ENCODE measurements at places on chromosomes 3 and 15.
A peak's percentile ranks its signal among the peaks of the same experiment; 100 is the strongest.

- no peaks in the 10 kb centered on the region for H3K36me3 ChIP-seq
- H3K4me3 ChIP-seq, result no peak overlapping the region
- no peaks in the 10 kb centered on the region for H3K27me3 ChIP-seq
- peak overlapping the region; percentile 17 for H3K27ac ChIP-seq
These were observed 127.2 kb upstream of the STT3B start for GRCh38 chr3:31405515-31405914.

GRCh38 chr3:88032245-88032644 is 26.6 kb downstream of the CGGBP1 start:
- no peaks in the 10 kb centered on the region for H3K36me3 ChIP-seq
- no peak overlapping the region for H3K27ac ChIP-seq
- peaks cover 12% of the 10 kb centered on the region for H3K4me1 ChIP-seq
- no peak for DNase-seq

DNA sequence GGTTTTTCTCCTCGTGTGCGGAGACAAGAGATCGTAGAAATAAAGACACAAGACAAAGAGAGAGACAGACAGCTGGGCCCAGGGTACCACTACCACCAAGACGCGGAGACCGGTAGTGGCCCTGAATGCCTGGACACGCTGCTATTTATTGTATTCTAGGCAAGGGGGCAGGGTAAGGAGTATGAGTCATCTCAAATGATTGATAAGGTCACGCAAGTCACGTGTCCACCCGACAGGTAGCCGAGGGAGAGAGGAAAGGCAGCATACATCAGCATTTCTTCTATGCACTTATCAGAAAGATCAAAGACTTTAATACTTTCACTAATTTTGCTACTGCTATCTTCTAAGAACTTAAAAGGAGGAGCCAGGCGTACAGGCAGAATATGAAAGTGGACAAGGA is 28.2 kb downstream of the MYL3 start:
- H3K27ac ChIP-seq, result no peak overlapping the region
- no peak overlapping the region for H3K4me3 ChIP-seq
- H3K4me1 ChIP-seq, result peaks cover 16% of the 10 kb centered on the region
- H3K27me3 ChIP-seq, result no peaks in the 10 kb centered on the region
- peaks cover 21% of the 10 kb centered on the region for H3K36me3 ChIP-seq
- no peak for DNase-seq

DNA sequence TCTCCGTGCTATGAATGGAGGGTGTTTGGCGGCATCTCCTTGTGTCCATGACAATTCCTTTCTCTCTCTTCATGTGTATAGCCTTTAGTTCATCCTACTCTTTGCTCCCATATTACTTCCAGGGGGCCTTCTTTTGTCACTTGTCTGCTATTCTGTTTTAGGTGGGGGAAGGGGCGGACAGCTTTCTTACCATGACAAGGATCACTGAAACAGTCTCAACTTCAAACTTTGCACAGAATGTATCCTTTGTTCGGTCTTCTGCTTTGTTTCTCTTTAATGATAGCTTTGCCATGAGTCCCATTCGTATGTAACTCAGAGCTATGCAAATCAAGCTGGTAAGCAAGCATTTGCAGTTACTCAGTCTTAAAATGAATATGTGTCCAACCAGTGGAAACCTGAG is 294.2 kb downstream of the TIGIT start:
- no peaks in the 10 kb centered on the region for H3K36me3 ChIP-seq
- H3K4me3 ChIP-seq, result no peak overlapping the region
- H3K27me3 ChIP-seq, result no peaks in the 10 kb centered on the region

DNA sequence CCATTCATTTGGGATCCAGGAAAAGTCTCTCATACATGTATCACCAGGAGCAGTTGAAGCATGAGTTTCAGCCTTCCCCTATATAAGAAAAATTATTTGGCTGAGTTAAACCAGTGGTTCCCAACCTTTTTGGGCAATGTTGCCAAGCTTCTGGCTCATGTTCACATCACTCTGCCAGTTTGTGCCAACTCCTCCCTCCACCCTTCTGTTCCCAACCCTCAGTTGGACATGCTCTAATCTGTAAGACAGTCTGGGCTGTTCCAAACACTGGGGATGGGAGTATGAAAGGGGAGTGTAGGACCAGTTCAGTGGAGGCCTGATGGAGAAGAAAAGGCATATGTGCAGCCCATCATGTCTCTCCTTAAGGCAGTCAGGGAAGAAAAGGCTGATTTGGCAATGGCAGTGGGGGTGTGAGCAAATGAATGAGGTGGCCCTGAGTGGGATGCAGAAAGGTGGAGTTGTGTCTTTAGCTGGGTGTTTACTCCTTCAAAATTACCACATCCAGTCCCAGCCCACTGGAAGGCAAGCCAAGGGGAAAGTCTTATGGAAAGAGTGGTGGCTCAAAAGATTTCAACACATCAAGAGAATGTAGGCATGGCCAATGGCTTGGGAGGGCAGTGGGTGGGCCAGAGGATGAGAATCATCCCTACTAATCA is 32.0 kb upstream of the PRICKLE2 start:
- no peaks in the 10 kb centered on the region for H3K27me3 ChIP-seq
- H3K4me3 ChIP-seq, result no peak overlapping the region
- H3K4me1 ChIP-seq, result peaks cover 50% of the 10 kb centered on the region
- peaks cover 5% of the 10 kb centered on the region for H3K36me3 ChIP-seq
- no peak overlapping the region for H3K27ac ChIP-seq

DNA sequence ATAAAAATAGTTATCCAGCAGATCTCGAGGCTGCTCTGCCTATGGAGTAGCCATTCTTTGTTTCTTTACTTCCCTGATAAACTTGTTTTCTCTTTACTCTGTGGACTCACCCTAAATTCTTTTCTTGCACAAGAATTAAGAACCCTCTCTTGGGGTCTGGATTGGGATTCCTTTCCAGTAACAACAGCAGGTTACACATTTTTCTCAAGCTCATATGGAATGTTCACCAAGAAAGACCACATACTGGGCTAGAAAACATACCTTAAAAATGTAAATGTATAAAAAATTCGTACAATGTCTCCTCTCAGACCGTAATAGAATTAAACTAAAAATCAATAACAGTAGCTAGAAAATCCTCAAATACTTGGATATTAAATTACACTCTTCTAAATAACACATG is 299.2 kb downstream of the CNTN3 start:
- no peaks in the 10 kb centered on the region for H3K4me1 ChIP-seq
- no peak overlapping the region for H3K4me3 ChIP-seq

DNA sequence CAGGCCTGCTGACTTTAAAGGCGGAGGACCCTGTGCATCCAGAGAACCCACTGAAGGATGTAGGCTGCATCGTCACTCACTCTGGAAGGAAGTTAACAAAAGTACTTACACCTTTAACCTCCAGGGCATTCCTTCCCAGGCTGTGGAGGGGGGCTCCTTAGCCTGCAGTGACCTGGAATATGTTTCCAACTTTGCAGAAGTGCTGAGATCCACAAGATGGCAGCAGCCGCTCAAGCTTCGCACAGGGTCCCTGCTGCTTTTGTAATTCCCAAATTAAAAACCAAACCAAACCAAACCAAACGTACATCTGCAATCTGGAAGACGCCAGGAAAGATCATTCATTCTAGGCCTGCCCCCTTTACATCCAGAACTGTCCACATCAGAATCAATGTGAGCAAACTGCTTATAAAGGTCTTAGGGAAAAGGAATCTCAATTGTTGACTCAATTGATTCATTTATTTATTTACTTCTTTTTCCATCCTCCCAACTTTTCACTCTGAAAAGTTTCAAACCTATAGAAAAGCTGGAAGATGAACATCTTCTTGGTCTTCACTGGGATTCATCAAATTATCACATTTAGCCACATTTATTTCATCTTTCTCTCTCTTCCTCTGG is 70.5 kb upstream of the KLHL25 start:
- H3K27me3 ChIP-seq, result peaks cover 44% of the 10 kb centered on the region
- H3K36me3 ChIP-seq, result no peaks in the 10 kb centered on the region
- no peaks in the 10 kb centered on the region for H3K4me1 ChIP-seq

DNA sequence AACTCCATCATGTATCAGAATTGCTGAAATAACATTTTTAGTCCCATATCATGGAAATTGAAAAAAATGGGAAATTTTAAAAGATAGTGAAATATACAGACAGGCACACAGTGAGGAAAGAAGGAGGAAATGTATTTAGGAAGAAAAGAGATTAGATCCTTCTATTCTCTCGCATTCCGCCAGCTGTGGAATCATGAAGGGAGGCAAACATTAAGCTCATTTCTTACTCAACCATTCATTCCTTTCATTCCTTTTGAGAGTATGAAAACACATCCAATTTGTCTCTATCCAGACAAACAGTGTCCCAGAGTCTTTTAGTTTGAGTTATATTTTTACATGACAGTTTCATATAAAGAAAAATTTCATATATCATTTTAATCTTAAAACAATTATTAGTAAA is 52.5 kb upstream of the KCNMB2 start:
- H3K27me3 ChIP-seq, result peaks cover 3% of the 10 kb centered on the region
- no peaks in the 10 kb centered on the region for H3K36me3 ChIP-seq
- DNase-seq, result no peak
- no peak overlapping the region for H3K27ac ChIP-seq
- H3K4me3 ChIP-seq, result no peak overlapping the region

GRCh38 chr15:89670971-89671560 is 8.1 kb downstream of the PLIN1 start:
- H3K27me3 ChIP-seq, result no peaks in the 10 kb centered on the region
- peaks cover 14% of the 10 kb centered on the region for H3K4me1 ChIP-seq
- H3K27ac ChIP-seq, result no peak overlapping the region
- no peak overlapping the region for H3K4me3 ChIP-seq
- H3K36me3 ChIP-seq, result no peaks in the 10 kb centered on the region

DNA sequence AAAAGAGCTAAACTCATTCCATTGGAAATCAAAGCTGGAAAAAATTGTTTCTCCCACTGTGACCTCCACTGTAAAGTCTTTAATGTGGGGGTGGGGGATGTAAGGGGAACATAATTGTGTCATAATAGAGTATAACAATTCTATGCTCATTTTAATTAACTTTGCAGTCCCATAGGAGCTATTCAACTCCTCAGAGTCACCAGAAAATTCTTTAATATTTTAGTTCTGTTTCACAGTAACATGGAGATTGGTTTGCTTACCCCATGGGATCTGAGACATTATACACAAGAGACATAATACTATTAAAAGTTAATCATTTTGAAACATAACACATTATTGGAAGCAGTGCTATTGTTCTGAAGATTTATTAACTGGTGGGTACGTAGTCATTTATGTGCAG is 765.9 kb upstream of the GRM7 start:
- no peak overlapping the region for H3K27ac ChIP-seq
- H3K27me3 ChIP-seq, result no peaks in the 10 kb centered on the region
- no peak overlapping the region for H3K4me3 ChIP-seq
- H3K4me1 ChIP-seq, result peaks cover 24% of the 10 kb centered on the region
- no peaks in the 10 kb centered on the region for H3K36me3 ChIP-seq
- DNase-seq, result no peak

- H3K4me1 ChIP-seq, result peaks cover 32% of the 10 kb centered on the region
- H3K4me3 ChIP-seq, result no peak overlapping the region
- H3K27me3 ChIP-seq, result no peaks in the 10 kb centered on the region
- DNase-seq, result no peak
- no peak overlapping the region for H3K27ac ChIP-seq
These were observed 49.9 kb upstream of the KLF13 start for GRCh38 chr15:31276596-31277298.

DNA sequence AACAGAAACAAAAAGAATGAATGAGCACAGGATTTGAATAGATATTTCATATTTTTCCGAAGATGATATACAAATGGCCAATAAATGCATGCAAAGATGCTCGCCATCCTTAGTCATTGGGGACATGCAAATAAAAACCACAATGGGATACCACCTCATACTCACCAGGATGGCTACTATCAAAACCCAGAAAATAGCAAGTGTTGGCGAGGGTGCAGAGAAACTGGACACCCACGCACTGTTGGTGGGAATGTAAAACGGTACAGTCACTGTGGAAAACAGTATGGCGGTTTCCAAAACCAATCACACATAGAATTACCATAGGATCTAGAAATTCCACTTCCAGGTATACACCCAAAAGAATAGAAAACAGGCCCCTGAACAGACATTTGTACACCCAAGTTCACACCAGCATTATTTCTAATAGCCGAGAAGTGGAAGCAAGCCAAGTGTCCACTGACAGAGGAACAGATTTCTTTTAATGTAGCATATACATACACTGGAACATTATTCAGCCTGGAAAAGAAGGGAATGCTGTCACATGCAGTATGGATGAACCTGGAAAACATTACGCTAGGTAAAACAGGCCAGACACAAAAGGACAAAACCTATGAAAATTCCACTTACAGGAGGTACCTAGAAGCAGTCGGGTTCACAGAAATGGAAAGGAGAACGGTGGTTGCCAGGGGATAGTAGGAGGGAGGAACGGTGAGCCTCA is 3.6 kb downstream of the RNF168 start:
- no peaks in the 10 kb centered on the region for H3K27me3 ChIP-seq
- DNase-seq, result no peak
- H3K36me3 ChIP-seq, result peaks cover 9% of the 10 kb centered on the region

- no peaks in the 10 kb centered on the region for H3K36me3 ChIP-seq
- peaks cover 11% of the 10 kb centered on the region for H3K27me3 ChIP-seq
- no peak overlapping the region for H3K27ac ChIP-seq
- no peak overlapping the region for H3K4me3 ChIP-seq
- H3K4me1 ChIP-seq, result peaks cover 2% of the 10 kb centered on the region
These were observed 296.5 kb downstream of the SLC9A9 start for GRCh38 chr3:143551761-143552160.

- peaks cover 46% of the 10 kb centered on the region for H3K27me3 ChIP-seq
- peaks cover 2% of the 10 kb centered on the region for H3K4me1 ChIP-seq
- H3K36me3 ChIP-seq, result peaks cover 3% of the 10 kb centered on the region
- H3K4me3 ChIP-seq, result peak within 1 kb of the TSS; percentile 3
- H3K27ac ChIP-seq, result no peak within 1 kb of the TSS
These were observed at the start of gene GPR62 for GRCh38 chr3:51955175-51955892. Gene GPR62, plus strand, starts transcription at chr3:51955381. Its CDS starts 272 bp downstream, at chr3:51955653.

- DNase-seq, result no peak
- H3K4me1 ChIP-seq, result peaks cover 21% of the 10 kb centered on the region
- H3K4me3 ChIP-seq, result no peak overlapping the region
- H3K27me3 ChIP-seq, result no peaks in the 10 kb centered on the region
- H3K36me3 ChIP-seq, result no peaks in the 10 kb centered on the region
- no peak overlapping the region for H3K27ac ChIP-seq
These were observed 31.4 kb downstream of the SEMA7A start for GRCh38 chr15:74402337-74402841.

- no peaks in the 10 kb centered on the region for H3K27me3 ChIP-seq
- H3K4me1 ChIP-seq, result peaks cover 18% of the 10 kb centered on the region
- DNase-seq, result no peak
- no peak overlapping the region for H3K27ac ChIP-seq
- no peak overlapping the region for H3K4me3 ChIP-seq
- H3K36me3 ChIP-seq, result no peaks in the 10 kb centered on the region
These were observed 131.7 kb downstream of the FILIP1L start for GRCh38 chr3:99982650-99983049.

DNA sequence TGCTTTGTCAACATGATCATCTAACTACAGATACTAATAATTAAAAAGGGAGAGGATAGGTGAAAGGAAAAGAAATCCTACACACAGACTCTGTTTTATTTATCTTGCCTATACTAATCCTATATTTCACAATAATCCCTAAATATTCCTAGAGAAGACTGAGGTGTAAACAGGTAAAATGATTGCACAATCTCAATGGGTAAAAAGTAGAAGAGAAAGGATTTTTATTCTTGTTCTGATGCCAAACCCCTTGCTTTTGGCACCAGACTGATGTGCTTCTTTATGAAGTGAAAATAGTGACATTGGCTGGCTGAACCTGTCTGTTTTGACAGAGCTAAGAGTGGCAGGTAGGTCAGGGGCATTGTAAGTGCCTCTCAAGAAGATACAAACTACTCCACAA is 101.9 kb upstream of the ZPLD1 start:
- H3K4me3 ChIP-seq, result no peak overlapping the region
- H3K27me3 ChIP-seq, result no peaks in the 10 kb centered on the region
- DNase-seq, result no peak
- no peaks in the 10 kb centered on the region for H3K4me1 ChIP-seq
- H3K36me3 ChIP-seq, result no peaks in the 10 kb centered on the region
